ENCODE measurements at places on chromosomes 7 and 10.

DNA sequence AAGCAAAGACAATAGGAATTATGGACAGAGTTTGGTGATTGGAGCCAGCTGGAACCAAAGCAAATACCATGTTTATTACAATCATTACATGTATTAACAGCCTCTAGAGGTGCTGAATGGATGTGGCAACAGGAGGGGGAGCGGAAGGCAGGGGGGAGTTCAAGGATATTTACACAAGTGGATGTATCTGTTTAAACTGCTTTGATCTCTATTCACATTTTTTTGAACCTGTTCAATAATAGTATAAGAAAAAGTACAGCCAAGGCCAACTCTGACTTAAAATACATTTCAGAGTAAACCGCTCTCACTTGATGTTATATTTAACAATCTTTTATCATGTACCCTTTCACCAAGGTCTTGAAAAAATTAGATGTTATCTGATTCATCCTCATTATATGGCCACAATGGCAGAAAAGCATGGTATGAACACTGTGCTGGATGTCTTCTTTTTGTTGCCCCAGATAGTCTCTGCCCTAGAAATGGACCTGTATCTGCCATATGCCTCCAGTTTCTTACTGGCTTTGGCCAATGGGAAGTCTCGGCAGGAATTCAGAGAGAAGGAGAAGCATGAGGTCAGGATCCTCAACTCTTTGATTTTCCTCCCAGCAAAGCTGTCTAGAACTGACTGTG is 88.2 kb upstream of the FAM133B start:
- no peak for DNase-seq

- DNase-seq = peak; percentile 91
Measured at GRCh38 chr7:27677912-27678612, 15.4 kb upstream of the HIBADH start.

- peak; percentile 91 for DNase-seq
Measured at GRCh38 chr10:61628875-61629513, 33.7 kb upstream of the CABCOCO1 start.

DNA sequence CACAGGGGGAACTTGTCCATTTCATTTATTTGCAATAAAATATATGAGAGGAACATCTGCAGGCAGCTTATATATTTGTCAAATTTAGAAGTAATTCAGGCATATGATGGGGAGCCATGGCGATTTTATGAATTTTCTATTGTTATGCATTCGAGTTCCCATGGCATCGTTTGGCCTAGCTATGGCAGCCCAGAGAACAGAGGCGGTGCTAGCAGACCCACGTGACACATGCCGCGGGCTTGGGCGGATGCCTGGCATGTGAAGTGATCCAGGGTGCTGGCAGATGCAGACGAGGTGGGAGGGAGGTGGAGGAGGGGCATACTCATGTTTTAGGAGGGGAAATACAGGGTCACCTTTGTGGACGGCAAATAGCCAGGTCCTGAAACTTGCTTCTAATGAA is 560.0 kb upstream of the GALNT17 start:
- DNase-seq = no peak

- no peak for DNase-seq
Measured at GRCh38 chr7:31664890-31665289, 22.1 kb upstream of the PPP1R17 start.
